NCI-H146 (cell line): ENCODE measurements at places on chromosomes 16 and 17.

- DNase-seq, result no peak
These were observed 49.5 kb upstream of the CRHR1 start for GRCh38 chr17:45734598-45734997.

GRCh38 chr17:66829883-66830282, 5.0 kb upstream of the CACNG5 start:
- DNase-seq, result peak; percentile 19

- DNase-seq, result no peak
These were observed 17.2 kb downstream of the CMIP start for GRCh38 chr16:81461766-81462165.

DNA sequence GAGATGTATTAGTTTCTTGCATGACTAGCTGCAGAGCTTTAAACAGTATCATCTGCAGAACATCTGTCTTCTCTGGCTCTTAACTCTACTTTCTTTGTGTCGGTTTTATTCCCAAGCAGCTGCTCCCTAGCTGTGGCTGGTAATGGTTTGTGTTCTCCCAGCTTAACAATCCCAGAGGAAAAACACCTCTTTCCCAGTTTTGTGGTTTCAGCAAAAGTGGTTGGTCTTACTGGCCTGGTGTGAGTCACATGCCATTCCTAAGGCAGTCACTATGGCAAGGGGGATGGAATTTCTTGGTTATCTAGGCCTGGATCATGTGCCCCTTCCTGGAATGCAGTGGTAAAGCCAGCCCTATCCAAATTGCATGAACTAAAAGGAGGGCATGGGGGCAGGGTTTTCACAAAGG, 27.5 kb downstream of the OMG start:
- DNase-seq, result no peak

DNA sequence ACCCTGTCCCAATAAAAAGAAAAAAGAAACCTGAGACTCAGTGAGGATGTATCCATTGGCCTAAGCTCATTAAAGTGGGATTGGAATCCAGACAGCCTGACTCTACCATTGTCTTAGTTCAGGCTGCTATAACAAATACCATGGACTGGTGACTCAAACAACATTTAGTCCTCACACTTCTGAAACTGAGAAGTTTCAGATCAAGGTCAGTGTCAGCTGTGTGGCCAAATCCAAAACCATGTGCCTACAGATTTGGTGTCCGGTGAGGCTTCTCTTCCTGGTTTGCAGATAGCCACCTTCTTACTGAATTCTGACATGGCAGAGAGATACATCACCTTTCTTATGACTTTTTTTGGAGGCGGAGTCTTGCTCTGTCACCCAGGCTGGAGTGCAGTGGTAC, 53.3 kb upstream of the KDM8 start:
- DNase-seq, result no peak

DNA sequence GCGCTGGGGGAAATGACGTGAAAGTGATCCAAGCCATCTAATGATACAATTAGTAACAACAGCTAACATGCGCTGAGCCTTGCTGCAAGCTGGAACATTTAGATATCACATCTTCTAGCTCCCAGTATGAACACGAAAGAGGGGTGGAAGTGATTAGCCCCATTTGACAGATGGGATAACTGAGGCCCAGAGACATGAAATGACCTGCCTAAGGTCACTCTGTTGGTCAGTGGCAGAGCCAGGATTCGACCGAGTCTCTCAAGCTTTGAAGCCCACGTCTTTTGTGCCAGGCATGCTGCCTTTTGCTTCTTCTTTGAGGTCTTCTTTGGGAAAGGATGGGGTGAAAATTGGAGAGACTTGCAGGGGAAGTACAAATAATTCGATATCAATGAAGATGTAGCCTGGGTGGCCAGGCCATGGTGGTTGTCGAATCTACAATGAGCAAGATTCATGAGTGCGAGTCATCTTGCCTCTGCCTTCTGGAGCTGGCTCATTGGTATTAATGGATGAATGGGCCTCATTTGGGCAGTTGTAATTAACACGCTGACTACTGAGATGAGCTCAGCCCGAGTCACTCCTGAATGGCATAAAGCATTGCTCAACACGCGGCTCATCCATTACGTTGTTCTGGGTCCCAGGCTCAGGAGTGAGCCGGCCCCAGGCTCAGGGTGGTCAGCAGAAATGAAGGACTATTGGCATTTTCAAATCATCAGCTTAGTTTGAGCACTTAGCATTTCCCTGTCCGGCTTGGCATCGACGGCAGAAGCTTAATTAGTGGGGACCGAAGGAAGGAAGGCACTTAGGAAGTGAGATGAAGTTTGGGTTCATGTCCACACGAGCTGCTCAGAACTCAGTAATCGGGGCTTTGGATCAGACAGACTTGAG, 28.0 kb upstream of the GPRC5B start:
- peak; percentile 17 for DNase-seq

- peak; percentile 43 for DNase-seq
These were observed 24.7 kb upstream of the KLHDC4 start for GRCh38 chr16:87790292-87791100.

DNA sequence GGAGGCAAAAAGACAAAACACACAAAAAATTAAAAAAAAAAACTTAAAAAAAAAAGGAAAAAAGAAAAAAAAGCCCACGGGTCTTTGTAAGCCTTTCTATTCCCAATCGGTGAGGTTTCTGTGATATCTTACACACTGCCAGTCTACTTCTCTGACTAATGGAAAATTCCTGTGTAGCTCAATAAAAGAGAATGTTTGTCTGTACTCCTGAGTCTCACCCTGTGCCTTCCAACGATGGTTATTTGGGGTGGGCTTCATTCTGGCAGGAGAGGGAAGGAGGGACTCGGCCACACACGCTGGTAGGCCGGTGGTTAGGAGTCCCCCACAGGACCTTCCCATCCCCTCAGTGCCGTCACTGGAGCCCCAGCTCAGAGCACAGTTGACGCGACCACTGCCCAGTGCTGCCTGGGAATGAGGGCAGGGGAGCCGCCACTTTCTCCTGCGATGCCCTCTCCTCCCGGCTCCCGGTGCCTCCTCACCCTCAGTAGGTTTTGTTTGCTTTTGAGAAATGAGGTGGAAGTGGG, 68.0 kb downstream of the AMFR start:
- DNase-seq, result no peak

- no peak for DNase-seq
These were observed 238.3 kb downstream of the XYLT1 start for GRCh38 chr16:17232487-17232886.

- no peak for DNase-seq
These were observed 53.8 kb upstream of the LYRM9 start for GRCh38 chr17:27947005-27947406.

- DNase-seq, result no peak
These were observed 26.3 kb upstream of the CLEC18B start for GRCh38 chr16:74447578-74447977.

DNA sequence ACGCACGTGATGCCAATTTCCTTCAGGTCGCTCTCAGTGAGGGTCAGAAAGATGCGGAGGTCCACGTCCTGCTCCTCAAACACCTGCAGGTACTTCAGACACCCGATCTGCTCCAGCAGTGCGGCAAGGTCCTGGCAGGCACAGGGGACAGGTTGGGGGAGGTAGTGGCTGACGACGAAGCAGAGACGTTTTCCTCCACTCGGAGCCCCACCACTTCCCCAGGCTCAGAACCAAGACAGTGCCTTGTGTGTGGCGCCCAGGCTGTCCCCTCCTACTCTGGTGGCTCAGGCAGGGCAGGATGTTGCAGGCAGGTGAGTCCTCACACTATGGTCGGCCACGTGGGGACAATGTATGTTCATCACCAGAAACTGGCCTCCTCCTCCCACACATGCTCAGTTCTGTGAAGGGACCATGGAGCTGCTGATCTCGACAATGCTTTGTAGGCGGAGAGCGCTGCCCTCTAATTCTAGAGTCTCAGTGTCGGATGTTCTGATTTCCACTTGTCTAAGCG, 5.7 kb downstream of the NUDT16L1 start:
- DNase-seq, result no peak

DNA sequence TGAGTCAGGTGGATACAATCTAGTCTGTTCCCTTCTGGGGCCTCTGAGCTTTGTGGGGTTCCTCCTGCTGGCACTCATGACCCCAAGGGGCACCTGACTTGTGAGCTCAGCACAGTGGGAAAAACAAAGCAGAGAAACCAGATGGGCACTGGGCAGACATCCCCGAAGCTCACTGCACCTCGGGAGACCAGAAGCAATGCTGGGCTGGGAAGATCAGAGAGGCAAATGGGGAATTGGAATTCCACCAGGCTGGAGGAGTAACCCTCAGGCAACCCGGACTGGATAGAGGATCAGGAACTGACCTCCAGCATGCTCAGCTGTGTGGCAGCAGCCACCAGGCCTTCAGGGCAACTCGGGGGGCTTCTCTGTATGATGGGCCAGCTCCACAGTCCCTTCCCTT, 50.3 kb downstream of the ABCC12 start:
- DNase-seq, result no peak

DNA sequence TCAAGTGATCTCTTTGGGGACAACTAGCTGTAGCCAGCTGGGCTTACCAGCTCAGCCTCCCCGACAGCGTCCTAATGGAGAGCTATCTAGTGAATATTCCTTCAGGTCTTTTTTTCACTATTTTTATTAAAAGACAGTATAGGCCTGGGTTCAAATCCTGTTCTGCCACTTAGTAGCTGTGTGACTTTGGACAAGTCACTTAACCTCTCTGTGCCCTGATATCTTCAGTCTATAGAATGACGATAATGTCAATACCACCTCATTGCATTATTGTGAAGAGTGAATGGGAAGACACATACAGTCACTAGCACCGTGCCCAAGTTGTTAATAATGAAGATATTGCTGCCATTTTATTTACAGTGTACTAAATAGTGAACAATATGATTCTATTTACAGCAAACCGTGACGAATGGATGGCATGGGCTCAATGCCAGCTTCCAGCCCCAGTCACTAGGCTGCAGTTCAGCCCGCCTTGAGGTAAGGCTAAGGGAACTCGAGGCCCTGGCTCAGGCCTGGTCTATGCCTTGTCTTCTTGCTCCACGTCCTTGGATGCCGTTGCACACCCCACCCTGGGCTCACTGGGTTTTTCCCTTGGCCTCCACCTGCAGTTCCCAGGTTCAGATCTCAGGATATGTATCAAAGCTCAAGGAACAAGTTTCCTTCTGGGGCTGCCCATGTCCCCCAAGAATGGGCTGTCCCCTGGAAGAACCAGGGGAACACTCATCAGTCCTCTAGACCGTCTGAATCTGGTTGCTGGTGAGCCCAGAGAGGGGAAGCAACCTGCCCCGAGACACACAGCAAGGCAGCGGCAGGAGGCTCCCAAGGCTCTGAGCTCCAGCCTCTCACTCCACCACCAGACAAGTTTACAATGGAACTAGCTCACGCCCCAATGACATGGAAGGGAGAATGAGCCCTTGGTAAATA, 95.4 kb upstream of the TNRC6C start:
- DNase-seq, result no peak

DNA sequence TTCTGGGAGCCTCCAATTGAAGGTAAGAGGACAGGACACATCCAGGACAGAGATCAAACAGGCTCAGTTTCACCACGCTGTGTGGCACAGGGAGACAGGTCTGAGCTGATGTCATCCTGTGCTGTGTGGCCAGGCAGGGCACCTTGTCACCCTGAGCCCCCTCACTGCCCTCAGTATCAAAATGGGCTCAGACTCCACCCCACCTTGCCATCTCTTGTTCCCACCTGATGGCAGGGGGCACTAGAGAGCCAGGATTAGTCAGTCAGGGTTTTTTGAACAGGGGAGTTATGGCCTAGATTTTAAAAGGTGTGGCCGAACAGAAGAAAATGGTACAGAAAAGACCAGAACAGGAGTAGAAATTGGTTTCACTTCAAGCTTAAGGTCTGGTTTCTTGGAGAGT, 2.6 kb downstream of the KAT2A start:
- peak; percentile 19 for DNase-seq

- no peak for DNase-seq
These were observed 29.9 kb upstream of the TNS4 start for GRCh38 chr17:40531051-40531991.

- DNase-seq, result peak; percentile 85
These were observed 19.5 kb upstream of the RAP1GAP2 start for GRCh38 chr17:2776589-2777241.

GRCh38 chr16:53261276-53261675, 173.0 kb upstream of the RBL2 start:
- DNase-seq, result no peak

DNA sequence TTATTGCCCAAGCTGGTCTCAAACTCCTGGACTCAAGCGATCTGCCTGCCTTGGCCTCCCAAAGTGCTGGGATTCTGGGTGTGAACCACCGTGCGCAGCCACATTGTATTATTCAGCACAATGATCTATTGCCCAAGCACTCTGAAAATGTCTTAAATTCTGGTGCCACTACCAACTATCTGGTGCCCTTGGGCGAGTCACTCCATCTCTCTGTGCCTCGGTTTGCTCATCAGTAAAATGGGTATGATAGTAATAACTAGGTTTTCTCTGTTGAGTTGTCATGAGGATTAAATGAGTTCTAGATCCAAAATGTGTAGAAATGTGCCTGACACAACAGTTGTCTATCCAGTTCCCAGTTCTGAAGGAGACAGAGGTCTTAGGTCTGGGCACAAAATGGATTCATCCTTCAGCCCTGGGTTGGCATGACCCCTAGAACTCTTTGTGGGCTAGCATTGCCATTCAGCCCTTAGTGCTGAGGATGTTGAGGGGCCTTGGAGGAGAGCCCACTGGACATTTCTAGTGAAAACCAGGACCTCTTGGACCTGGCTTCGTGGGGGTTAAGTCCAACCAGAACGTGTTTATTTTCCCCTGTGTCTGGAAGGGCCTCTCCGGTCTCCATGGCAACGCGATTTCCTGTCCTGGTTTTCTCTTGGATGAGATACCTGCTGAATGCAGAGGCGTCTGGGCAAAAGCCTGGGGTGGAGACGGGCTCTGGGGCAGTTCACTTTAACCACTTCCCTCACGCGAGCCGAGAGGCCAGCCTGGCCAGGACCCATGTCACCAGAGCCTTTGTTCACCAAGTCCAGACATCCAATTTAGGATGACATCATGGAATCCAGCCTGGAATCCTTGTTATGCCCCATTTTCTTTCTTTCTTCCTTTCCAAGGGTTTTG, 43.7 kb upstream of the TNRC6A start:
- DNase-seq, result peak; percentile 49

DNA sequence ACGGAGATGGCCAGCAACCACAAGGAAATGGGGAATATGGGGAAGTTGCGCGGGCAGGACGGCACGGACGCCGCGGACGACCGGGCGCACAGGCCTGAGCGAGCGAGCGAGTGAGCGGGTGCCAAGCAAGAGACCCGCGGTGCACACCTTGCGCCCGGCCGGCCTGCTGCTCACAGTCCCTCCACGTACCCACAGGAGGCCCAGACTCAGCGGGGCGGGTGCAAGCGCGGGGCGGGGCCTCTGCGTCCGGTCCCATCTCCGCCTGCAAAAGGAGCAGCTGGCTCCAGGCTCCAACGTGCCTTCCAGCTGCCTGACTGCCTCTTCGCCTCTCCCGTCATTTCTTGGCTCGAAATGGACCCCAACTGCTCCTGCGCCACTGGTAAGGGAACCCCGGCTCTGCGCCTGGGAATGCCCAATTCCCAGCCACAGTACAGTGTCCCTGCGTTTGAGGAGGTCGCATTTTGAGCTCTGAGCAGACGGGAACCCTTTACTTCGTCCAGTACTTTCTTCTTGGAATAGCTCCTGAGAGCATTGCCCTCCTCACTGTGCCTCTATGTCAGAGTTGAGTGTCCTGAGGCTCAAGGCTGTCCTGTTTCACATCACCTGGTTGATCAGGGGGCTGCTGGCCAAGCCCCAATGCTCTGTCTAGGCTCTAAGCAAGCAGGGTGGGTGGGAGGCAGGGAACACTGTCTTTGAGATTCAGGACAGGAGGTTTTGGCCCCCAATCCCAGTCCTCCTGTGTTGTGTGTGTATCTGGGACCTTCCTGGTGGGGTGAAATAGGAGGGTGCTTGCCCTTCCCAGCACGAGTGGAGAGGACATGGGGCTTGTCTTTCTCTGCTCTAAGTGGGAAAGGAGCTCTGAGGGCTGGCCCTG, 8.1 kb upstream of the MT1E start:
- DNase-seq, result no peak
